Central memory CD4-positive, alpha-beta T cell (primary cell): ENCODE measurements at places on chromosomes 2 and 18.

- no peak for DNase-seq
Measured at GRCh38 chr2:38182492-38183003, 106.6 kb upstream of the CYP1B1 start.

GRCh38 chr18:23144640-23145039 lies 9.4 kb downstream of the CABLES1 start:
- DNase-seq, result no peak

- no peak for DNase-seq
Measured at GRCh38 chr2:28021898-28022297, 131.4 kb downstream of the BABAM2 start.

- DNase-seq, result peak; percentile 40
Measured at GRCh38 chr2:231483398-231484329, 19.4 kb upstream of the NCL start.

DNA sequence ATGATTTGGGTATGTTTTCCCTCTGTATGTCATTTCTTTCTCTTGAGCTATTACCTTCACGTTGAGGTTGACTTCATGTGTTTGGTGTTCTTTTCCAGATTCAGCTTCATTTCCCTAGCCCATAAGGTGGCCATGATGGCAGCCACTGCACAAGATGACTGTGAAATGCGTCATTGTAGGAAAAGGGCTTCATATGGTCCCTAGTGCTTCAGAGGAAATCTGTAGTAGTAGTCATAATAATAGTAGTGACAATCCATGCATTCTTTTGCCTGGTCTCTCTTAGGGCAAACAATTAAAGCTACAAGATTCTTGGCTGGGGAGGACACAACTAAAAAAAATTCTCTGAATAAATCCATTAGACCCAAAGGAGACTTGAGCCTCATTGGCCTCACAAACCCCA lies 28.4 kb downstream of the AOX1 start:
- DNase-seq, result no peak

GRCh38 chr18:48136051-48136826 lies 205.8 kb upstream of the SMAD2 start:
- DNase-seq, result no peak

- DNase-seq, result no peak
Measured at GRCh38 chr2:101011152-101011551, 9.1 kb downstream of the RPL31 start.

GRCh38 chr2:147460155-147460554 lies 384.7 kb upstream of the ACVR2A start:
- DNase-seq, result no peak

- no peak for DNase-seq
Measured at GRCh38 chr18:63730773-63731172, 28.0 kb downstream of the SERPINB11 start.

DNA sequence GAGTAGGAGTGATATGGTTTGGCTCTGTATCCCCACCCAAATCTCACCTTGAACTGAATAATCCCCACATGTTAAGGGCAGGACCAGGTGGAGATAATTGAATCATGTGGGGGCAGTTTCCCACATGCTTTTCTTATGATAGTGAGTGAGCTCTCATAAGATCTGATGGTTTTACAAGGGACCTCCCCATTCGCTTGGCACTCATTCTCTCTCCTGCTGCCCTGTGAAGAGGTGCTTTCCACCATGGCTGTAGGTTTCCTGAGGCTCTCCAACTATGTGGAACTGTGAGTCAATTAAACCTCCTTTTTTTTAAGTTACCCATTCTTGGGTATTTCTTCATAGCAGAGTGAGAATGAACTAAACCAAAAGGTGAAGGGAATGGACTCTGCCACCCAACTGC lies 207.5 kb downstream of the LOXHD1 start:
- no peak for DNase-seq

GRCh38 chr18:6256521-6256920 lies 158.2 kb downstream of the L3MBTL4 start:
- DNase-seq, result no peak

- no peak for DNase-seq
Measured at GRCh38 chr2:120845277-120845676, 109.6 kb downstream of the GLI2 start.
